ENCODE measurements at places on chromosomes 6 and 20.
A peak's percentile ranks its signal among the peaks of the same experiment; 100 is the strongest.

DNA sequence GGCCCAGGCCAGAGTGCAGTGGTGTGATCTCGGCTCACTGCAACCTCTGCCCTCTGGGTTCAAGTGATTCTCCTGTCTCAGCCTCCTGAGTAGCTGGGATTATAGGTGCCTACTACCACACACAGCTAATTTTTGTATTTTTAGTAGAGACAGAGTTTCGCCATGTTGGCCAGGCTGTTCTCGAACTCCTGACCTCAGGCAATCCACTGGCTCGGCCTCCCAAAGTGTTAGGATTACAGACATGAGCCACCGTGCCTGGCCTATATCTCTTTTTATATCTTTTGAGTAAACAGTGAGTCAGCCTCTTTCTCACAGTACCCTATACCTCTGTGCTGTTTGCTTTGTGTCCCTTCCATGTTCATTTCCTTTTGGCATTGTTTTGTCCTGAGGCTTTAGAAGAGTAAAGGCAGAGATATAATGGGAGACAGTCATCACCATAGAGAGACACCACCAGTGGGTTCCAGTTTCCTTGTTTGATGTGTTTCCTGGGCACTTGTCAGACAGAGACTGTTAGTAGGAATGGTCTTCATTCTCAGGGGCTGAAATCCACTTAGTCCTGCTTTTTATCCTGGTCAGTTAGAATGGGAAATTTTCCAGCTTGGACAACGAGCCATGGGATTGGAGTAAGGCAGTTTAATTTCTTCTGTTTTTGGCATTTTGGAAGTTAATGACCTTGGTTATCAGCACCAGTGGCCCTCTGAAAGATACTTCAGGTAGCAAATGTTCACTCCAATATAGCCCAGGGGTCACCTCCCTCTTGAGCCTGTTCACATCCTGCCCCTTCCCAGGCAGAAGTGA lies 32.2 kb upstream of the ASXL1 start:
- DNase-seq = peak; percentile 73

DNA sequence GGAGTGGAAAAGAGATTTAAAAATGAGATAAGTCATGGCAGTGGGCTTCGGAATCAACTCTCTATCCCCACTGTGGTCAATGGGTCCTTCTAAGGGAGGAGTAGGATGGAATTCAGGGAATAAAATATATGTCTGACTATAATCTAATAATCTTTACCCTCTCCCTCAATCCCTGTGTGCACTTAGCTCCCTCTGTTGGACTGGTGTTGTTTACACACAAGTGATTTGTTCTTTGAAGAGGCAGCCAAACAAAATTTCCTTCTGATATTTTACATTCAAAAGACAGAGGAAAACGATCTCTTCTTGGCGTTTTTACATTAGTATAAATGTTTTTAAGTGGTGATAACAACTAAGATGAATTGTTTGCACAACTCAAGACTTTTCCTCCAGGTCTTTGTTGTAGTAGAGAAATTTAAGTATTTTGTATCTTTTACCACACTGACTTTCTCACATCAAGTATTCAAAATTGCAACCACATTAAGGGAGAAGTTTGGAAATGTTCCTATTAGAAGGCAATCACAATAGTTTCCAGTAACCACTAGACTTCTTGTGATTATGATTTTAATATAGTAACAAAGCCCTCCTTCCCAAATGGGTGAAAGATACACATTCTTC lies 317.8 kb downstream of the CENPW start:
- peak; percentile 73 for DNase-seq

GRCh38 chr6:121339639-121340226 lies 5.5 kb upstream of the TBC1D32 start:
- DNase-seq = no peak

DNA sequence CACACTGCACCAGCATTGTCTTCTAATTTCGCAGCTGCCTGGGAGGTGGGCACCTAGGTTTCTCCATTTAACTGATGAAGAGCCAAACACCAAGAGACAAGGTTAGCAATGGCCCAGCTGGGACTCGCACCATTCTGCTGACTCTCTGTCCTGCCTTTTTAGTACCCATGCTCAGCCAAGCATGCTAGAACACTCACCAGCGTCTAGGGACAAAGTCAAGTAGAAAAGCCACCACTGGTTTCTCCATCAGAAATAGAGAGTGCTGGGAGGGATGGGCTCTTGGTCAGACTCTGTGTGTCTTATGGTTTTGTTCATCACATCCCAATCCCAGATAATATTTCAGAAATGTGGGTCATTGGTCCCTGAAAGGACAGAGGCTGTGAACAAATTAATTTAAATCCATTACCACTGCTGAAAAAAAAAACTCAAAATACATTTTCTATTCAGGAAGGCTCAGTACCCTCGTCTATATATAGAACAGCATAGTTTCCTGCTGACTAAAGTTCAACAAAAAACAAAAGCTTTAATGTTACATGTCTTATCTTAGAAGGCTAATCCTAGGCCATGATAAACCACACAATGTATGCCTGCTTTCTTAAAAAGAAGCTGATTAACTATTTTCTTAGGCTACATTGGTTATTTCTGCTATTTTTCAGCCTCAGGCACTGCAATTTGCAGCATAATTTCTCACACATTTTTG lies 111.0 kb downstream of the TBC1D7 start:
- peak; percentile 16 for DNase-seq

GRCh38 chr20:37680420-37680819 lies 13.4 kb upstream of the CTNNBL1 start:
- peak; percentile 44 for DNase-seq

- no peak for DNase-seq
Observed at GRCh38 chr20:37989601-37990295, 43.5 kb downstream of the TTI1 start.

- DNase-seq = no peak
Observed at GRCh38 chr20:46640044-46640443, 11.2 kb downstream of the SLC13A3 start.

DNA sequence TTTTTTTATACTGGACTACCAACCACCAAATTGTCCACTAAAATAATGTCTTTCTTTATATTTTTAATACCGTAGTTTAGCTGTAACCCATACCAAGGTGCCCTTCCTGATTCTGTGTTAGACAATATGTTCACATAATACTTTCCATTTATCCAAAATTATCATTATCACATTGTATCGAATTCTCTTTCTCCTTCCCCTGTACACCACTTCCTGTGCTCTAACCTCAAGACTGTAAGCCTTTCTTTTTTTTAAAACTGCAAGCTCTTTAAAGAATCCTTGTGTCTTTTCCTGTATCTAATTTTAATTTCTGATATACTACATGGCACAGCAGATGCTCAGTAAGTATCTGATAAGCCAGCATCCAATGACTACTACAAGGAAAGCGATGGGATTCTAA lies 917.5 kb downstream of the EYS start:
- DNase-seq = no peak

- no peak for DNase-seq
Observed at GRCh38 chr6:25535632-25536225, 116.3 kb upstream of the SCGN start.

GRCh38 chr20:59752704-59753460 lies 148.5 kb downstream of the PHACTR3 start:
- peak; percentile 15 for DNase-seq

- no peak for DNase-seq
Observed at GRCh38 chr6:103344554-103345163, 1515.1 kb downstream of the HACE1 start.

- DNase-seq = no peak
Observed at GRCh38 chr6:22878324-22878701, 308.9 kb downstream of the HDGFL1 start.

GRCh38 chr6:98146656-98147055 lies 687.7 kb upstream of the POU3F2 start:
- DNase-seq = no peak

GRCh38 chr6:107400616-107401147 lies 58.7 kb downstream of the PDSS2 start:
- no peak for DNase-seq

DNA sequence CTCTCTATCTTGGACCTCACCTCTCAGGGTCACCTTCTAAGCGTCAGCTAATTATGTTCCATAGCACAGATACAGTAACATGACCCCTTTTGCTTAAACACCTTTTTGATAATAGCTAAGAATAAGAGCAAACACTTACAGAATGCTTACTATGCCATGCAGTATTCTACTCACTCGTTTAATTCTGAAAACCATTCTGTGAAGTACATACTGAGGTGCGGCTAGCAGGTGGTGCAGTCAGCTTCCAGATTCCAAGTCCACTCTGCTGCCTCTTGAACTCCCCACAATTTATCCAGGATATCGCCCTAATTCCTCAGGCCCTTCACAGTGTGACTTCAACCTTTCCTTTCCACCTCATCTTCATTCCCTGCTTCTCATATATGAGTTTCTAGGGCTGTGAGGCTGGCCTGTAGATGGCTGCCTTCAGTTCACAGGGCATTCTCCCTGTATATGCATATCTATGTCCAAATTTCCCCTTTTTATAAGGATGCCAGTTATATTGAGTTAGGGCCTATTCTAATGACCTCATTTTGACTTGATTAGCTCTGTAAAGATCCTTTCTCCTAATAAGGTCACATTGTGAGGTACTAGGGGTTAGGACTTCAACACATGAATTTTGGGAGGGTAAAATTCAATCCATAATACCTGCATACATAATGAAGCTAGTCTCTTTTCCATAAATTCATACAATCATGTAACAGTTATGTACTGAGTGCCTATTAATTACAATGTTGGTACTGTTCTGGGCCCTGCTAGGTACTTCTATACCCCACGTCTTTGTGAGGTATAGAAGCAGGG lies 130.1 kb downstream of the PDSS2 start:
- DNase-seq = no peak

DNA sequence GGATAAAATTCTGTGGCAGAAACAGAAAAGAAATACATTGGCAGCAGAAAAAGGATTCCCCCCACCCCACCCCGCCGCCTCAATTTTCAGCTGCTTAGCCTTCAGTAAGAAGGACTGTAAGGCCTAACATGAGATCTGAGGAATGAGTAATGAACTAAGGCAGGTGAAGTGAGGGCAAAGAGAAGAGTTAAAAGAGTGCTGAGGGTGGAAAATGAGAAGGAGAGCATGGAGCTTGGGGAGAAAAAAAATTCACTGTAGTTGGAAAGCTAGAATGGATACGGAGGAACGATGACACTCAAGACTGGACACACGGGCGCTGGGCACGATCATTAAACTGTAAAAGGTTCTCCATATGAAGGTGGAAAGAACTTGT lies 14.6 kb downstream of the POM121L2 start:
- no peak for DNase-seq

- no peak for DNase-seq
Observed at GRCh38 chr20:3367089-3367488, 40.4 kb downstream of the DNAAF9 start.

DNA sequence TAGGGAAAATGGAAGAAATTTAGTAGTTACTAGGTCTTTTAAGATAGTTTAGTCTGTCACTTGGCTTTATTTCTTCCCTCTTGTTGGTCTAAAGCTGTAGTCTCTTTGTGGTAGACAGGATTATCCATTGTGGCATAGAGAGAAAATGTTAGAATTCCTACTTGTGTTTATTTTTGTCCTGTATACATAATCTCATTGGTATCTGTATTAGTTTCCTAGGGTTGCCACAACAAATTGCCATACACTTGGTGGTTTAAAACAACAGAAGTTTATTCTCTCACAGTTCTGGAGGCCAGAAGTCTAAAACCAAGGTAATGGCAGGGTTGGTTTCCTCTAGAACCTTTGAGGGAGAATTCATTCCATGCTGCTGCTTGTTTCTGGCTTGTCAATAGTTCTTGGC lies 119.4 kb downstream of the ZFAND3 start:
- peak; percentile 29 for DNase-seq

DNA sequence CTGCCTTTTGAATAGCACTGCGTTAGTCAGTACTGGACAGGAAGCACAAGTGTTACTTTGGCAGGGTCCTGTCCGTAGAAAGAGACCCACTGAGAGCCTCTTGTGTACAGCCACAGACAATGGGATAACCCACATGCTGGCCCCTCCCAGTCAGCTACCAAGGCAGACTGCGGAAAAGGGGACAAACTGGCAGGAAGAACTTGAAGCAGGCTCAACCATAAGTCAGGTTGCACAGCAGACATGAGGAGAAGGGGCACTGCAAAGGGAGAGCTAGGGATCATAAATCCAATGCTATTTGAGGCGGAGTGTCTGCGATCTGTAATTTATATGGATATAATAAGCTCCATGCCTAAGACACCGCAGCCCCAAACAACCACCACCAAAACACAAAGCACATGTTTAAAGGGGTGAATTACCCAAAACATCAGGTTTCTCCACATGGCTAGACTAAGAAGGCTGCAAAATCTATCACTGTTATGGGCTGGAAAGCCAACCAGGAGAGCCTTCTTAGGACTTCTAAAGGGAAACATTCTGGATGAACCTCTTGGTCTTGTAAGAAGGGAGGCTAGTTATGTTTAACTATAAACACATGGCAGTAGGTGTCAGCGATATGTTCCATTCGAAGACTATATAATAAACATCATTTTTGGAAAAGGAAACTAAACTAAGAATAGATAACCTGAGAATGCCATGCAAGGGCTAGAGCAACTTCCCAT lies 141.7 kb downstream of the BACH2 start:
- no peak for DNase-seq

DNA sequence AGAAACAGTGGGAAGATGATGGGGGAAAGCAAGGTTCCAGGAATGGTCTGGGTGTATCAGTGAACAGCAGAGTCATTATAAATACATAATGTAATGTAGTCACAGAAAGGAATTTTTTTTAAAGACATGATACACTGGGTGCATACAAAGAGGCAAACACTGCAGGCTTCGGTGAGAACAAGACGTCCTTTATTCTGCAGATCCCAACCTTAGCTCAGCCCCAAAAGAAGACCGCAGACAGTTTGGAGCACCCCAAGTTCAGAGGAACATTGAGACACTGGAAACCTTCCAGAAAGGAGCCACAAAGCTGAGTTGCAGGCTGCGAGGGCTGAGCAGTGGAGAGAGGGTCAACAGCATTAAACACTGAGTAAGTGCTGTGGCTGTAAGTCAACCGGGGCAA lies 30.6 kb upstream of the FOXC1 start:
- no peak for DNase-seq

DNA sequence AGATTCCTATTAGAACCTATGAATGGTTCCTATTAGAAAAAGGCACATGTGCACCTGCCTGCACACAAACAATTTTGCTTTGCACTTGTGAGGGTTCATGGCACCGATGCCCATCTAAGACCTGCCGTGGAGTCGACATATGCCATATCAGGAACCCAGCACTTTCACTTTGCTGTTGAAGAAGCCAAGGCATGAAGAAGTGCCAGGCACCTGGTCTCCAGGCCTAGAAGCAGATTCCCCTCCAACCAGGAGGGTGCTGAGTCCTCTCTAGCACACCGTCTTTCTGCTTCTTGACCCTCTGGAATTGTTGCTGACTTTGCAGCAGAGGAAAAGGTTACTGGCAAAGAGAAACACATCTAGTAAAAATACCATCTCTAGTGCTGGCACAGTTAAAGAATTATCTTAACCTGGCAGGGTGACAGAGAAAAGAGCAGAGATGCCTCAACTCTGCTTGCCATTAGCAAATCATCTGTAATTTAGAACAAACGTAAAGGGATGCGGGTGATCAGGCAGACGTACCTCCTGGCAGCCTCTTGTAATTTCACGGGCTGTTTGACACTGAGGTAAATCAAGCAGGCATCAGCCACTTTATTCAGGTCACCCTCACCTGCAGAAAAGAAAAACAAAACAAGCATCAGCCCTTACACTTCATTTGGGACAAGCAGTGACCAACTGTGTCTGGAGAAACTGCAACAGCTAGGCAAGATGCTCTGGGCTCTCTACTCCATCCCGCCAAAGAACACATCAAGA lies 37.2 kb downstream of the TTI1 start:
- no peak for DNase-seq

- DNase-seq = peak; percentile 83
Observed at GRCh38 chr6:137313928-137314855, 95.0 kb upstream of the IFNGR1 start.

- DNase-seq = no peak
Observed at GRCh38 chr20:44182135-44182765, 4.7 kb downstream of the JPH2 start.

Data from GM23248 (cell line).